Uterus (tissue), 4 donors: ENCODE measurements at places on chromosomes 11 and 22. TPM values are rescaled to one million over a fixed set of nuclear protein-coding genes. Genes with fewer than 3 reads are reported as not detected.
A peak's percentile ranks its signal among the peaks of the same experiment; 100 is the strongest.

C22orf23 gene
- total RNA-seq, result 0.40 TPM

PRG3 gene
- total RNA-seq, result not detected

MMP7 gene
- total RNA-seq, result 15.3 TPM

BAIAP2L2 gene
- 0.59 TPM for total RNA-seq

MS4A12 gene
- not detected for total RNA-seq

OR2AG2 gene
- total RNA-seq, result not detected

GRCh38 chr11:2567026-2567671, 122.3 kb downstream of the KCNQ1 start:
- H3K27ac ChIP-seq, result no peak overlapping the region
- no peak for DNase-seq
- H3K4me1 ChIP-seq, result no peaks in the 10 kb centered on the region
- no peak overlapping the region for H3K4me3 ChIP-seq
- no peaks in the 10 kb centered on the region for H3K36me3 ChIP-seq

- peak; percentile 71 for DNase-seq
- H3K36me3 ChIP-seq, result no peaks in the 10 kb centered on the region
- no peaks in the 10 kb centered on the region for H3K27me3 ChIP-seq
These were observed 6.7 kb upstream of the GDPD5 start for GRCh38 chr11:75532200-75533048.

DNA sequence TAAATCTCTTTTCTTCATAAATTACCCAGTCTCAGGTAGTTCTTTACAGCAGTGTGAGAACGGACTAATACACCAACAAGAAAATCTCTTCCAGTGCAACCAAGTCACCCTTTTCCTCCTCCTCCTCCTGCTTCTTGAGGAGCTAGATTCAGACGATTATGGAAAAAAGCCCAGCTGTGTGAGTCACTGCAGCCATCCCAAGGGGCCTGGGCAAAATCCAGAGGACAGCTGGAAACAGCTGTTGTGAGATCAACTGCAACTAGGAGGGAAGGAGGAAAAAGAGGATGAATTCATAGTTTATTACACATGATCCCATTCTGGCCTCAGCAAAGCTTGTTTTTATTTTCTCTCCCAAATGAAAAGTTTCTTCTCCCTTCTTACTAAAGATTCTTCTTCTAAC, 32.9 kb downstream of the RBFOX2 start:
- no peaks in the 10 kb centered on the region for H3K36me3 ChIP-seq

DNA sequence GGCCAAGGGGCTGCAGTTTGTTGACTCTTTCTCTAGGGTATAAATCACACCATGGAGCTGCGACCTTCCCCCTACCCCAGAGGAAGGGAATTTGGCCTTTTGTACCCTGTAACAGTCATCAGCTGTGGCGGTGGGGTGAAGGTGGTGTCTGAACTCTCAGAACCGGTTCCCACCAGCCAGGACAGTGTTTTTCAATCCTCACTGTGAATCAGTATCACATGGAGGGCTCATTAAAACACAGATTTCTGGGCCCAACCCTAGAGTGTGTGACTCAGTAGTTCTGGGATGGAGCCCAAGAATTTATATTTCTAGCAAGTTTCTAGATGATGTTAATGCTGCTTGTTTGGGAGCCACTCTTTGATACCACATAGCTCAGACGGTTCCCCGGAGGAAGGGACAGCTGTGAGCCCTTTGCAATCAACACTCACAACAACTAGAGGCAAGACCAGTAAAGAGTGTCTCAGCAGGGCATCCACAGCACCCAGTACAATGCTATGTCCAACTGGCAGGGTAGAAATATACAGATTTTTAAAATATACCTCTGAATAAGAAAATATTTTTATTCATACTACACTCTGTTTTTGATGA, 43.9 kb upstream of the FAT3 start:
- DNase-seq, result no peak
- H3K27ac ChIP-seq, result no peak overlapping the region
- H3K4me3 ChIP-seq, result no peak overlapping the region
- H3K36me3 ChIP-seq, result no peaks in the 10 kb centered on the region
- no peaks in the 10 kb centered on the region for H3K27me3 ChIP-seq
- no peaks in the 10 kb centered on the region for H3K4me1 ChIP-seq

DNA sequence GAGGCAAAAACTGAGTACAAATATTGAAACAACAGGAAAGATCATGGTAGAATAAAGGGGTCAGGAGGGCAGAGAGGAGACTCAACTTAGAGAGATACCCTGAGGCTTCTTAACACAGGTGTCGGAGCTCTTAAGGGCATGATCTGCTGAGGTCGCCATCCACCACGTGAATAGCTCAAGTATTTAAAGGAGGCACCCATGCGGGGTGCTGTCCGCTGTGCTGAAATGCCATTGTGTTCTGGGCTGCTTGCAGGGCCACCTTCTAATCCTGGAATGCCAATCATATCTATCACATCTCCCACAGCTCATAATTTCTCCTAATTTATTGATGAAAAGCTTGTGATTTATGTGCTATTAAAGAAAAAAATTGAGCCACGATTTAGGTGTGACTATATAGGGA, 90.2 kb downstream of the SEZ6L start:
- H3K27ac ChIP-seq, result no peak overlapping the region
- H3K36me3 ChIP-seq, result no peaks in the 10 kb centered on the region
- H3K4me1 ChIP-seq, result no peaks in the 10 kb centered on the region
- no peak overlapping the region for H3K4me3 ChIP-seq
- no peak for DNase-seq
- H3K27me3 ChIP-seq, result no peaks in the 10 kb centered on the region

- no peaks in the 10 kb centered on the region for H3K36me3 ChIP-seq
- H3K27ac ChIP-seq, result peak overlapping the region; percentile 89
- H3K4me3 ChIP-seq, result peak overlapping the region; percentile 92
- DNase-seq, result no peak
- peaks cover 8% of the 10 kb centered on the region for H3K4me1 ChIP-seq
- no peaks in the 10 kb centered on the region for H3K27me3 ChIP-seq
These were observed 623 bp downstream of the NDUFS8 start for GRCh38 chr11:68031144-68031464.

- H3K4me3 ChIP-seq, result no peak overlapping the region
- H3K36me3 ChIP-seq, result no peaks in the 10 kb centered on the region
- no peaks in the 10 kb centered on the region for H3K27me3 ChIP-seq
These were observed 290.0 kb upstream of the CHORDC1 start for GRCh38 chr11:90512846-90513245.

GRCh38 chr11:121221496-121222200, 70.9 kb upstream of the SC5D start:
- no peak overlapping the region for H3K27ac ChIP-seq
- H3K4me3 ChIP-seq, result no peak overlapping the region

- H3K4me1 ChIP-seq, result no peaks in the 10 kb centered on the region
- H3K27me3 ChIP-seq, result no peaks in the 10 kb centered on the region
- no peak overlapping the region for H3K4me3 ChIP-seq
- H3K27ac ChIP-seq, result no peak overlapping the region
- DNase-seq, result no peak
These were observed 18.3 kb downstream of the RRAS2 start for GRCh38 chr11:14340721-14341120.
